Ascending aorta (tissue), 2 donors: ENCODE measurements at places on chromosomes 2 and 18. TPM values are rescaled to one million over a fixed set of nuclear protein-coding genes. Genes with fewer than 3 reads are reported as not detected.

The CDH7 gene
- total RNA-seq: not detected

DNA sequence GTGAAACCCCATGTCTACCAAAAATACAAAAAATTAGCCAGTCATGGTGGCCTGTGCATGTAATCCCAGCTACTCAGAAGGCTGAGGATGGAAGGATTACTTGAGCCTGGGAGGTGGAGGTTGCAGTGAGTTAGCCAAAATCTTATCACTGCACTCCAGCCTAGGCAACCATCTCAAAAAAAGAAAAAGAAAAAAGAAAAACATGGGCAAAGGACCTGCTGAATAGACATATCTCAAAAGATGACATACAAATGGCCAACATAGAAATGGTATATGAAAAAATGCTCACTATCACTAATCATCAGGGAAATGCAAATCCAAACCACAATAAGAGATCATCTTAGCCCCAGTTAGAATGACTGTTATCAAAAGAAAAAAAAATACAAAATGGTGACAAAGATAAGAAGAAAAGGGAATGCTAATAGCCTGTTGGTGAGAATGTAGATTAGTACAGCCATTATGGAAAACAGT, 1.4 kb upstream of the TGOLN2 start:
- peaks cover 9% of the 10 kb centered on the region for H3K36me3 ChIP-seq
- DNase-seq: no peak
- H3K4me3 ChIP-seq: no peak overlapping the region
- no peaks in the 10 kb centered on the region for H3K27me3 ChIP-seq
- peaks cover 12% of the 10 kb centered on the region for H3K4me1 ChIP-seq

GRCh38 chr2:235216901-235217300, 265.1 kb downstream of the SH3BP4 start:
- H3K36me3 ChIP-seq: no peaks in the 10 kb centered on the region
- DNase-seq: no peak
- no peak overlapping the region for H3K4me3 ChIP-seq
- no peaks in the 10 kb centered on the region for H3K4me1 ChIP-seq
- no peak overlapping the region for H3K27ac ChIP-seq

The MC2R gene
- total RNA-seq: not detected

DNA sequence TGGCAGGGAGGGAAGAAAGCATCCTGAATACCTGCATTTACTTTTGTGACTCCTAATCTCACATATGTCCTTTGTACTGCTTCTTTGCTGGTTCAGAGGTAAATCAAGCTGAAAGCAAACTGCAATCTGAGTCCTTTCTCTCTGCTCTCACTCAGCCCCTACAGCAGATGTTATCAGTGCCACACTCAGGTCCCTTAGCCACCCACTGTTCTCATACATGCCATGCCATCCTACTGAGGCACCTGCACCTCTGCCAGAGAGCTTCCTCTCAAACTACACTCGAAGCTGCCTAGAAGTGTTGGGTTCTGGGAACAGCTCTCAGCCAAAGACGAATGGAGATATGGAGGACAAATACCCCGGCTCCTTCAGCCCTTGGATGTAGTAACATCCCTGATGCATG, 244.5 kb downstream of the TXNL1 start:
- H3K27me3 ChIP-seq: no peaks in the 10 kb centered on the region
- no peaks in the 10 kb centered on the region for H3K36me3 ChIP-seq
- no peak for DNase-seq
- H3K4me1 ChIP-seq: no peaks in the 10 kb centered on the region
- no peak overlapping the region for H3K4me3 ChIP-seq

- H3K4me1 ChIP-seq: no peaks in the 10 kb centered on the region
- H3K36me3 ChIP-seq: no peaks in the 10 kb centered on the region
- H3K27me3 ChIP-seq: no peaks in the 10 kb centered on the region
- no peak overlapping the region for H3K27ac ChIP-seq
- no peak for DNase-seq
Observed at GRCh38 chr2:18708203-18708715, 118.9 kb upstream of the NT5C1B start.

GRCh38 chr2:105269426-105269825, 27.9 kb downstream of the GPR45 start:
- peaks cover 72% of the 10 kb centered on the region for H3K36me3 ChIP-seq
- H3K4me3 ChIP-seq: no peak overlapping the region
- DNase-seq: no peak
